Endothelial cell of coronary artery (primary cell): ENCODE measurements at places on chromosomes 6 and 20. TPM values are rescaled to one million over a fixed set of nuclear protein-coding genes. Genes with fewer than 3 reads are reported as not detected.

ZC3H12D gene
- total RNA-seq, result under 0.01 TPM in 2 replicates

PGBD1 gene
- total RNA-seq, result 5.9 and 7.1 TPM in 2 replicates

ANKRD66 gene
- total RNA-seq, result not detected in 2 replicates

PGM3 gene
- total RNA-seq, result 77.1 and 106 TPM in 2 replicates

PMEPA1 gene
- 9.3 and 13.3 TPM in 2 replicates for total RNA-seq

BFSP1 gene
- total RNA-seq, result 2.8 and 3.2 TPM in 2 replicates

HLA-DRB5 gene
- total RNA-seq, result 0.09 and 0.19 TPM in 2 replicates
